ENCODE measurements at places on chromosomes 5 and 9.
A peak's percentile ranks its signal among the peaks of the same experiment; 100 is the strongest.

DNA sequence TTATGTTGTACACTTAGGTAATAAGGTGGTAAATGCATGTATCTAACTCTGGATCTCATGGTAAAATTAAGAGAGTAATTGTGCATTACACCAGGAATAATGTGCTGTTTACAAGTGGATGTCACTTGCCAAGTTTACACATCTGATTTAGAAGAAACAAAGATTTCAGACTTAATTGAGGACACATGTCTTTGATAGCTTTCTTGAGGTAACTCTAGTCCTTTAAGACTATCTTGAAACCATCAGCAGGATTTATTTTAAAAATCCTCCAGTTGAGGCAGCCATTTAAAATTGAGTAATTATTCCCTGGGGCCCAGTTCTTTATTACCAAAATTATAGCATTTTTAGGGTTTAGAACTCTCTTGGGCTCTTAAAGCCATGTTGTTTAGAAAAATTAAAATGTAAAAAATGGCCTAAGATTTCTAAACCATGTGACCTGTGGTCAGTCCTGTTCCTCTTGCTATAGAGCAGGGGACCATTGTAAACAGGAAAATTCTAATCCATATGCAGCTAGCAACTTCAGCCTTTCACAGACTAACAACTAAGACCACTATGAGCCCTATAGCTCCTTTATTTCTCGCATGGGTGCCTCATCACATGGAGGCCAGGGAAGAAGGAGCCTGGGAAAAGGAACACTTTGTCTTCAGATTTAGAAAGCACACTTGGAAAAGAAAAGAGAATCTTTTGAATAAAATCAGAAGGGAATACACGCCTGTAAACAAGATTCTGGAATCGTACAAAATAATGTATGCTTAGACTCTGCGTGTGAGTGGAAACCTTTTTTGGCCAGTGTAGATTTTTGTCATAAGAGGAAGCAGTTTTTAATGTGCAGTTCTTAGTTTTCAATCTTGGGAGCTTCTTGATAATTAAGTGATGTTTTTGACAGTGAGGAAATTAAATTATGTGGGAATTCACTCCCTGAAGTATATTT is 71.2 kb downstream of the ZSWIM6 start:
- no peak for DNase-seq

GRCh38 chr5:149063896-149064478 is 1.1 kb upstream of the SH3TC2 start:
- DNase-seq = no peak

DNA sequence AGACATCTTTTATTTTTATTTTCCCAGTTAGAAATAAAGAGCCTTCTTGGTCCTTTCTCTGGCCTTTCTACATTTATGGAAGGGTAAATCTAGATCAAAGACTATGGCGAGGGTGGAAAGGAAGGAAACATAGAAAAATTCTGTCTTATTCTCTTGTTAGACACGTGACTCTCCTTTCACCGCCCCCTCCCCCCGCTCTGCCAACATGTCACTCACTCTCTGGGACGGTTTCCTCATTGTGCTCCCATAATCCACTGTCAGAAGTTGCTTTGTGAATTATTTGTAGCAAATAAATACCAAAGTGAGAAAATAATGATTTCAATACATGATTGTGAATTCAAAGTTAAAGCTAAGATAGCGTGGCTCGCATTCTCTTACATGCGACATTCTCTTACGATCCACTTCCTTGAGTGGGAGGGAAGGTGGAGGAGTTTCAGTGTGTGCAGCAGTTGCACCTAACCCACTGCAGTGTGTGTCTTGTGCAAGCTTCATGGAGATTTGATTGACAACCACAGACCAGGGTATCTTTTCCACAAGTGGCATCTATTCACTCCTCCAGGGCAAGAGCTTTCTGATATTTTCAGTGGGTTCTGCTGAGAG is 423.0 kb upstream of the KIF2A start:
- DNase-seq = no peak

- DNase-seq = no peak
Observed at GRCh38 chr5:15995341-15996052, 184.1 kb downstream of the MARCHF11 start.

- DNase-seq = no peak
Observed at GRCh38 chr5:73066466-73066865, 53.9 kb upstream of the TMEM171 start.

- no peak for DNase-seq
Observed at GRCh38 chr5:153543288-153543687, 52.8 kb downstream of the GRIA1 start.

DNA sequence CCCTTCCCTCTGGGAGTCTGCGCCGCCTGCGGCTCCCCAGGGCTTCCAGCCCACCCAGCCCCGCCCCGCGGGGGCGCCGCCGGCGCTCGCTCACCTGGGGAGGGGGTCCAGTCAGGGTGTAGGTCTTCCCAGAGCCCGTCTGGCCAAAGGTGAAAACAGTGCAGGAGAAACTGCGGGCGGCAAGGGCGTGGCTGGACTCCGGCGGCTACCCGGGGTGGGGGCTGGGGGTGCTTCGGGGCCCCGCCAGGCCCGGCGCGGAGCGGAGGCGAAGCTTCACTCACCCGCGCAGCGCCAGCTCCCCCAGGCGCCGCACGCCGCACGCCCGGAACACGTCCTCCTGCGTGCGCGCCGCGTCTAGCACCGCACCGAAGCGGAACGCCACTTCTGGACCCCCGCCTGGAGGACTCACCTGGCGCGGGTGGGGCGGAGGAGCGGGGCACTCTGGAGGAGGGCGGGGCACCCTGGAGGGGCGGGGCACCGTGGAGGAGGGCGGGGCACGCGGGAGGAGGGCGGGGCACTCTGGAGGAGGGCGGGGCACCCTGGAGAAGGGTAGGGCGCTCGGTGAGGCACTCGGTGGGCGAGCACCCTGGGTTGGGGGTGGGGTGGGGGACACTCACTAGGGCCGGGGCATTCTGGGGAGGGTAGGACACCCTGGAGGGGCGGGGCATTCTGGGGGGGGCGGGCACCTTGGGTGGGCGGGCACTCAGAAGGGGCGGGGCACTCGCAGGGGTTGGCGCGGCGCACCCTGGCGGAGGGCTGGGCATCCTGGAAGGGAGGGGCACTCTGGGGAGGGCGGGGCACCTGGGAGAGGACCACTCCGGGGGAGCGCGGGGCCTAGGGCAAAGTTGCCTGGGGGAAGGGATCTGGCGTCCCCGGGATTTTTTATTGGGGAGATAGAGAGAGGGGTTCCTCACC is 814 bp downstream of the KIF12 start:
- DNase-seq = peak; percentile 77

GRCh38 chr9:117317192-117317591 is 97.7 kb downstream of the ASTN2 start:
- no peak for DNase-seq

GRCh38 chr9:107567462-107567861 is 77.9 kb upstream of the KLF4 start:
- DNase-seq = no peak

DNA sequence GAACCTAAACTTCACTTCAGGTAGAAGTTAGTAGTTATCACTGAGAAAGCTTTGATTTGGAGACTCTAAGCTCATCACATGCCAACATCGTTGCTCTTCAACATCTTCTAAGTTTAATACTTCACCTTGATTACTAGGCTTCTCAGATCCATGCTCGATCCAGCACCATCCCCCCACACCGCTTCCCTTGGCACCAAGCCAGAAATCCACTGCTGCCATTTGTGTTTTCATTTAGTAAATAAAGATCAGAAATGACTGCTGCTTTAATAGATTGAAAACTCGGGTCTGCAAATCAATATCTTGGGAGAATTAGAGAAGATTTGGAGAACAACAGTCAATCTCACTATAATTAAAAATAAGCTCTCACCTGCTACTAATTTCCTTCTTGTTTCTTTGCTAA is 214.7 kb upstream of the NR4A3 start:
- DNase-seq = no peak

- no peak for DNase-seq
Observed at GRCh38 chr9:133355881-133356357, 368 bp downstream of the SURF1 start.

DNA sequence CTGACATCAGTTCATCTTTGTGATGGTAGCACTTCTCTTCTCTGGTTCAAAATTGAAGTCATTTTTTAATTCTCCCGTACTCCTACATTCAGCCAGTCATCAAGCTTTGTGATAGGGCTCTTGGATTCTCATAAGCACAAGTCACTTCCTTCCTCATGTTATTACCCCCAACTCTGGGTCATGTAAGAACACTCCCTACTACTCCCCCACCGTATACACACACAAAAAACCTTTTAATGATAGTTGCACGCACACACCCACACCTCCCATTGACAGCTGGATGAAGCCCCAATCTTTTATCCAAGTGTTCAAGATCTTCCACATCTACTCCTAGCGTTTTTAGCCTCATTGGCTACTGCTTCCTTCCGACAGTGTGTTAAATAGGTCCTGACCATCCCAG is 16.8 kb downstream of the KDM3B start:
- no peak for DNase-seq
